H9 (cell line): ENCODE measurements at places on chromosomes 2 and 18.

- no peak for DNase-seq
Measured at GRCh38 chr2:190678444-190679162, 29.7 kb downstream of the NAB1 start.

DNA sequence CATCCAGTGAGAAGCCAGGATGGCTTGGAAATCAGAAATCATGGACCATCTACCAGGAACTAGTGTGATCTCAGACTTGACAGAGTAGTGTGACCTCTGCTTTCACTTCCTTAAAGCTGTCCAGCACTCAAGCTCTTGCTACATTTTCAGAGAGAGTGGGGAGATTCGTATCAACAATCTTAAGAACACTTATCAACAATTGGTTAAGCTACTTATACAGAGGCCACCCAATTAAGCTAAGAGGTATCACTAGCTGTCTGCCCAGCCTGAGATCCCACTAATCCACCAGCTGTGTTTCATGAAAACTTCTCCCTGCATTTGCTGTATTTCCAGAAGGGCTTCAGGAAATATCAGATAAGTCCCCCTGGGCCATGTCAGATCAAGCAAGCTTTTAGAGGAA lies 4.2 kb downstream of the RPRM start:
- DNase-seq, result no peak

- DNase-seq, result no peak
Measured at GRCh38 chr18:75339936-75340605, 87.4 kb downstream of the SMIM21 start.

DNA sequence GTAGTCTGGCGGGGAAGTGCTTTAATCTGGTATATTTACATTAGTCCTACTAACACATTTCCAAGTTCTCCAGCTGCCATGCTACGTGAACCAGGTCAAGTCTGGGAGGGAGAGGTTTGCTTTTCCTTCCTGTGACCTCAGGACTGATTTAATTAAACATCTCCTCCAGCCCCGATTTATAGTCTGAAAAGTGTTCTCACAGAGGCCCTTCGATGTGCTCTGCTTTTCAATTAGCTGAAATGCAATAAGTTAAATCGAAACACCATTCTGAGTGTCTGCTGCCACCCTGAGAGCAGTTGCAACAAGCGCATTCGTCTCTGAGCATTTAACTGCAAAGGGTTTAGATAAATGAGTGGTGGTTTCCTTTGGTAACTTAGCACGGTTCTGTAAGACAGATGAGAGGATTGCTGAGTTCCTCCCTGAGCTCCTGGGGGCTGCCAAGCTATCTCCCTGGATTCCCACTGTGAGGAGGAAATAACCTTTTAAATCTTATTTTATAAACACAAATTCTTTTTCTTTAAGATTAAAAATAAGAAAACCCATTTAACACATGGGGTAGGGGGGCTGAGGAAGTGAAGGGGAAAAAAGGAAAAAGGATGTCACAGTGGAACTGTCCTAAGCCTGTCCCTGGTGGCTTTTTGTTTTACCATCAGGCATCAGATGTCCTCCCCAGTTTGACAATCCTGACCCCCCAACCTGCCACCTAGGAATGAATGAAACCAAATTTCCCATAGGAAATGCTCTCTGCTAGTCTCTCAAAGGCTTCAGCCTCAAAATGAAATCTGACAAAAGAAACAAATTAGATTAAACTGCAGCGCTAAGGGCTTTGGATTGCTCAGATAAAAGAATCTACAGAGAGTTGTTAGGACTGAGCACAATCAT lies 56.5 kb upstream of the CREB1 start:
- DNase-seq, result peak; percentile 61

- peak; percentile 67 for DNase-seq
Measured at GRCh38 chr2:30385327-30385726, 61.7 kb upstream of the LCLAT1 start.

GRCh38 chr2:46555011-46555410 lies 75.6 kb downstream of the TMEM247 start:
- DNase-seq, result peak; percentile 69

GRCh38 chr2:132448771-132449170 lies 32.2 kb downstream of the GPR39 start:
- DNase-seq, result peak; percentile 42

GRCh38 chr2:51710222-51710621 lies 678.3 kb upstream of the NRXN1 start:
- peak; percentile 57 for DNase-seq

- DNase-seq, result no peak
Measured at GRCh38 chr2:105809097-105809473, 64.4 kb downstream of the NCK2 start.

GRCh38 chr2:206989311-206989710 lies 50.0 kb downstream of the CPO start:
- DNase-seq, result peak; percentile 77

- no peak for DNase-seq
Measured at GRCh38 chr2:182128821-182129707, 143.4 kb downstream of the PPP1R1C start.

DNA sequence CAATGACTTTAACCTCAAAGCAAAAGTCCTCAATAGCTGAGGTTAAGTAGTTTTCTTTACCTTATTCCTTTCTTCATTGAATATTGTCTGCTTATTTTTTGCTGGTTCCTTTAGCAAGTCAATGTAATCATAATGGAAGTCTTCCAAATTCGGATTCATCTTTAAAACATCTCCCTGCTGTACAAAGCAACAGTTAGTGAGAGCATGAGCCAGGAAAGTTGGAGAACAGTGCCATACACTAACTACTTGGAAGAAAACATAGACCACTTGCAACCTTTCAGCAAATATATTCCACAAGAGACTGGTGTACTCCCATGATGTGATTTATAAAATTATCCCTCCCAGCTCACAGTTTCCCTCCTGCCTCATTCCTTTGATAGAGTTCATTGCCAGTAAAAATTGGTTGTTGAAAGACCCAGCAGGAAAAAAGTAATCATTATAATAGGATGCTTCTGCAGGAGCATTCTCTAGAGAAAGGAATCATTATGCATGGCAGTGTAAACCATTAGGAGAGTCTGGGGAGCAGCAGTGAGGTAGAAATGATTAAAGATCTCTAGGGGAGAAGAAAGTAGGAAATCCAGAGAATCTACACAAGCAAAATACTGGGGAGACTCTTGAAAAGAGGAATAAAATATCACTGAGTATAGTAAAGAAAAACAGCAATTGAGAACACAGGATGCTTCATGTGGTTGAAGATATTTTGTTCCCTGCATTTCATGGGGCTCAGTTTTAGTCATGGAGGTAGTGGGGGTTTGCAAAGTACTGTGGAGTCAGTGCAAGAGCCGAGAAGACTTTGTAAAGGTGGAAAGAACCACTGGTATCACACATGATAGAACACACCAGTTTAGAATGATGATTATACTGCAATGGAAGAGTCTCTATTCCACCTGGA lies 38.6 kb upstream of the TTN start:
- no peak for DNase-seq

DNA sequence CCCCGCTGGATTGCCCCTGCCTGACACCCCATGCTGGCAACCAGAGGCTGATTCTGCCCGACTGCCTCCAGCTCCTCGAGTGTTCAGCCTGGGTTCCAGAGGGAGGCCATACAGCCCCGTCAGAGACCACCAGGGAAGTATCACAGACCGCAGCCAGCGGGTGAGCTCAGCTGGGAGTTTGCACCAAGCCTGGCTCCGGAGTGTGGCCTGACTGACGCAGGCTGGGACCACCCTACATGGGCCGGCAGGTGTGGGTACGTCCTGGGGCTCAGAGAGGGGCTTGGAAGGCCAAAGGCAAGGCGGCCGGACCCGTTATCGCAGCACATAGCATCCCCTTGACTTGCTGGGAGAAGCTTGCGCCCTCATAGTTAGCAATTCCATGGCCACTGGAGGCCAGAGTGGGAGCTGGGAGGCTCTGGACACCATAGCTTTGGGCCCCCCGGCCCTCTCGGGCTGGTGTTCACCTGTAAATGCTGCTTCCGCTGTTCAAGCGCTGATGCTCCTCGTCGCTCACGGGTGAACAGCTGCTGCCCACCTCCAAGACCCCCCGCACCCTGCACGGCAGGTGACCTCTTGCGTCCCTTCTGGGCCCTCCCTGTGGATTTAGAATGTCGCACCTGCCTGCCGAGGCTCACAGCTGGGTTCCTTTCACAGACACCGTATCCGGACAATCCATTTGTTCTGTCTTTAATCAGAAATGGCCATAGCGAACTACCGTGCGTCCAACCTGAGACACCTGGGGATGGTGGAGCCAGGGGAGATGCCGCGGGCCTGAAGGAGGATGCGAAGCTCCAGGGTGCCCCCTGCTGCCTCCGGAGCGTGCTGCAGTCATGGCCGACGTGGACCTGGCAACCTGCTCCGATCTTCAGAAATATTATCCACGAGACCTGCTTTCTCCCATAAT lies 31.2 kb upstream of the SLC66A3 start:
- DNase-seq, result peak; percentile 82

GRCh38 chr2:71647356-71647755 lies 194.0 kb downstream of the DYSF start:
- DNase-seq, result no peak

DNA sequence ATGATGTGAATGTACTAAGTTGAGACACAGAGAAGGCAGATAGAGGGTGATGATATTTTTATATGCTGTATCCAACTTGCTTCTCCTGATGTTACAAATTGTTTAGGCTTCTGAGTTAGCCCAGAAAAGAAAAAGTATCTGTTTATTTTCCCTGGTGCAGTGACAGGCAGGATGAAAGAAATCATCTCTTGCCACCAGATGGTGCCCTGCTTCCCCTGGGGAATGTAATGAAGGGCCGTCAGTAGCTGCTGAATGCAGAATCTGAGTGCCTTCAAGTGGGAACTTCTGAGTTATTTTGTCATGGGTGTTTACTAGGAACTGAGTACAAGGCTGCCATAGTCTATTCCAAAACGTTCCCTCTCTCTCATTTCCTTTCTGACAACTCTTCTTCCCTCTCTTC lies 525.6 kb downstream of the MBD2 start:
- peak; percentile 46 for DNase-seq

GRCh38 chr2:39127973-39128372 lies 7.1 kb upstream of the SOS1 start:
- DNase-seq, result no peak

DNA sequence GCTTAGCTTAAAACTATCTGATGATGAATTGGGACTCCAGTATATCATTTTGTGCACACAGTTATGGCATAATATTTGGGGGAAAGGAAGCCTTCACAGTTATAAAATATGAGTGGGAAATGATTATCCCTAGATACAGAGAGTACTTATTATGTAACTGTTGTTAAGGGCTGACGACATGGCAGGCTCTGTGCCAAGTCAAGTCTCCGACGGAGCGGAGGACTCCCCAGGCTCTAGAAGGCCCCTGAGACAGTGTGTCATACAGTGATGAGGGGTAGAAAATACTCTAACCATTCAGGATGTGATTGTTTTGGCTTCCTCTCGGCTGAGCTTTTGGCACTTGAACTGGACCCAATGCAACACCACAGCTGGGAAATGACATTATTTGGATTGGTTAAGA lies 211.8 kb downstream of the SLC8A1 start:
- DNase-seq, result no peak

- no peak for DNase-seq
Measured at GRCh38 chr2:68653538-68653982, 10.2 kb downstream of the PROKR1 start.

- DNase-seq, result no peak
Measured at GRCh38 chr2:150126143-150126740, 361.2 kb downstream of the RND3 start.

DNA sequence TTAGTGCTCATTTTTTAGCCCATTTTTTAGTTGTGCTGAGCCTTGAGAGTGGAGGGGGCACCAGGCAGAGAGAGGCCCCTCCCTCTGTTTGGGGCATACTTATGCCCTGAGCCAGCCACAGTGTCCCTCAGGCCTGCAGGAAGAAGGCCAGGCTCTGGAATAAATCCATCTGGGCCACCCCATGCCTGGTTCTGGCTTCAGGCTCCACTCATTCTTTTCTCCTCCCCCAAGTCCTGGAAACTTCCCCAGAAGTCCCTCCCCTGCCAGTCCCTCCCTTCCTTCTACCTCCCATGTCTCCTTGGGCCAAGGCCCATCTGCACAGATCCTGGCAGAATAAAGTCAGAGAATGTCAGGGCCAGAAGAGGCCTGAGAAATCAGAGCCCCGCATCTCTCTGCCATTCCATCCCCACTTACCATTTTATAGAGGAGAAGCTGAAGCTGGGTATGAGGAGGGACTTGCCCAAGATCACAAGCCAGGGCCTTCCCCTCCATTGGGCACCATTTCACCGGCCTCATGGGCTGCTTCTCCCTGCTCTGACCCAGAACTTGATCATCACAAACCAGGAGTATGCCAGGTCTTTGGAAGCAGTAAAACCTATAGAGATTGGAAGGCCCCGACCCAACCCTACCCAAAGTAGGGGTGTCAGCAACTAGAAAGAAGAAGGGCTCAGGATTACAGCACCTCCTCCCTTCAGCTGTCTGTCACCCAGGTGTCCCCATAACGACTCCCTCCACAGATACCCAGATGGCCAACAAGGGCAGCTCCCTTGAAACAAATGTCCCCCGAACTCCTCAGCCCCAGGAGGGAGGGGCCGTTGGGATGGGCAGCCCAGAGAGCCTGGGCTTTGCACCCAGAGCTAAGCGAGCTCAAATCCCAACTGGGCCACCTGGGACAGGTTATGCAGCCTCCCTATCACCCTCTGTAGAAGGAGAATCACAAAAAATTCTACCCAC lies 108.4 kb downstream of the POLR1A start:
- peak; percentile 14 for DNase-seq

GRCh38 chr2:205937211-205937610 lies 148.8 kb downstream of the INO80D start:
- no peak for DNase-seq

- DNase-seq, result no peak
Measured at GRCh38 chr2:102509749-102510148, 36.7 kb downstream of the SLC9A4 start.

GRCh38 chr18:13756261-13756660 lies 29.8 kb downstream of the RNMT start:
- no peak for DNase-seq

DNA sequence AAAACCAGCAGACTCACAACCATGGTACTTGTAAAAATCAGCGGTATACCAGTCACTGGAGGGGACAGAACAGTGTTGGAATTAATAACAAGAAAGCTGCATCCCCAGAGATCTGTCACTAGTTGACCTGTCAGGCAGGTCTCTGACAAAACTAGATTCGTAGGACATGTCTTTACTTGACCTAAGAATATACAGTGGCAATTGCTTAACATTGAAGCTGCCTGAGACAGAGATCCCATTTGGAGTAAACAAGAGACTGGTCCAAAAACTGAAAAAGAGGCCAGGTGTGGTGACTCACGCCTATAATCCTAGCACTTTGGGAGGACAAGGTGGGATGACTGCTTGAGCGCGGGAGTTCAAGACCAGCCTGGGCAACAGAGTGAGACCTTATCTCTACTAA lies 7.2 kb upstream of the SS18 start:
- no peak for DNase-seq

GRCh38 chr2:17754773-17755425 lies 961 bp downstream of the GEN1 start:
- DNase-seq, result no peak

GRCh38 chr2:58572731-58573130 lies 331.6 kb upstream of the FANCL start:
- DNase-seq, result no peak

DNA sequence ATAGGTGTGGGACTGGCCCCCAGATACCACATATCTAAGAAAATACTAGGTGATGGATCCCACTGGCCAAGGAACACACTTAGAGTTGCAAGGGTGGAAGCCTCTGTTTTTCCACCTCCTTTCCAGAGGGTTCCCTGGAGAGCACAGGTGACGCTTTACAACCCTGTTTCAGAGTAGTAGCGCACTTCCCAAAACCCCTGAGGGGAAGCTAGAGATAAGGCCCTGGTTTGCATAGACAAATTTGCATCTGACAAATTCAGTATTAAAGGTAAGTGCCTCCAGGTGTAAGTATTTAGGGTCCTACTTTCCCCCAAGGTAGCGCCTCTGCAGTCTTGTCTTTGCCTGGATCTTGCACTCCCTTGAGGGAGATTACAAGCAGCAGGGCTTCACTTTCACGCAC lies 474 bp upstream of the CERKL start:
- peak; percentile 29 for DNase-seq
